ENCODE measurements at places on chromosomes 2 and 18. TPM values are rescaled to one million over a fixed set of nuclear protein-coding genes. Genes with fewer than 3 reads are reported as not detected.

The CAD gene
- 42.7 TPM for total RNA-seq

The AKAIN1 gene
- not detected for total RNA-seq

The SLC38A11 gene
- total RNA-seq, result not detected

The BMP10 gene
- not detected for total RNA-seq

The ZBTB7C gene
- 0.17 TPM for total RNA-seq

The CAVIN2 gene
- 388 TPM for total RNA-seq

GRCh38 chr2:126885751-126886210 is 12.9 kb upstream of the TEX51 start:
- DNase-seq, result peak; percentile 34

DNA sequence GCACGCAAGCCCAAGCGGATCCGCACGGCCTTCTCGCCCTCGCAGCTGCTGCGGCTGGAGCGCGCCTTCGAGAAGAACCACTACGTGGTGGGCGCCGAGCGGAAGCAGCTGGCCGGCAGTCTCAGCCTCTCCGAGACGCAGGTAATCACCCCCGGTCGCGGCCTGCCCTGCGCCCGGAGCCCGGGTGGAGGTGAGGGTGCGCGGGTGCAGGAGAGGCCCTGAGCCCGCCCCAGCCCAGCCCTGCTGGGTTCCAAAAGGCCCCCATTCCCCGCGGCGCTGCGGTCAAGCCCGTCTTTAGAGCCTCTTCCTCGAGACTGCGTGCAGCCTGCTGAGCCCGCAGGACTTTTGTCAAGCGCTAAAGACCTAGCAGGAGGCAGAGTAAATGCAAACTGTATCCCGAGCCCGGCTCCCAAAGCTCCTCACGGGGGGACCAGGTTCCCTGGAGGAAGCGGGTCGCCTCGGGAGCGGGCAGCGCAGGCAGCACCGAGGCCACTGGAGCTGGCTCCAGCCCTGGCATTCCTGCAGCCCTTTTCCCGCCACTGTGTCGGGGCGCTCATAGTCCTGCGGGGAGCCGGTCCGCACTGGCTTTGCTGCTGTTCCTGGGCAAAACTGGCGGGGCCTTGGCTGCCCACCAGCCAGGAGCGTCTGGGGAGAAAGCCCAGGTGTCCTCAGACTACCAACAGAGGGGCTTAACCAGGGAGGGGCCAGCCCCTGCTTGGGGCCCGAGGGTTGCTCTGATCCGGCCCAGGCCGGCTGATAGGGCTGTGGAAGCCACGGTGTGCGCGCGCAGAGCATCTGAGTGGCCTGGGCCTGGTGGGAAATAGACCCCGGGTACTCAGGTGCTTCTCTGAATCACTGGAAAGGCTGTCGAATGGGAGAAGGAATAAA is 7.3 kb downstream of the EMX1 start:
- DNase-seq, result no peak

DNA sequence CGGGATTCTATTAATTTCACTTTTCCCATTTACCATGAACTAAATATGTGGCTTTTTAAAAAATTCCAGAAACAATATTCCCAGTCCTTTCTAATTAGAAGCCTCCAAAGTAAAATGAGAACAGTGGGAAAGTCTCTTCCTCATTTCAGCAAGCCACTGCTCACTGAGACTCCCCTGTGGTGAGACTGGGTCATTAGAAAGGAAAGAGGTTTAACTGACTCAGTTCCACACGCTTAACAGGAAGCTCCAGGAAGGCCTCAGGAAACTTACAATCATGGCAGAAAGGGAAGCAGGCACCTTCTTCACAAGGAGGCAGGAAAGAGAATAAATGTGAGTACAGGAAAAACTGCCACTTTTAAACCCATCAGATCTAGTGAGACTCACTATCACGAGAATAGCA is 258.9 kb upstream of the CHAC2 start:
- peak; percentile 10 for DNase-seq

DNA sequence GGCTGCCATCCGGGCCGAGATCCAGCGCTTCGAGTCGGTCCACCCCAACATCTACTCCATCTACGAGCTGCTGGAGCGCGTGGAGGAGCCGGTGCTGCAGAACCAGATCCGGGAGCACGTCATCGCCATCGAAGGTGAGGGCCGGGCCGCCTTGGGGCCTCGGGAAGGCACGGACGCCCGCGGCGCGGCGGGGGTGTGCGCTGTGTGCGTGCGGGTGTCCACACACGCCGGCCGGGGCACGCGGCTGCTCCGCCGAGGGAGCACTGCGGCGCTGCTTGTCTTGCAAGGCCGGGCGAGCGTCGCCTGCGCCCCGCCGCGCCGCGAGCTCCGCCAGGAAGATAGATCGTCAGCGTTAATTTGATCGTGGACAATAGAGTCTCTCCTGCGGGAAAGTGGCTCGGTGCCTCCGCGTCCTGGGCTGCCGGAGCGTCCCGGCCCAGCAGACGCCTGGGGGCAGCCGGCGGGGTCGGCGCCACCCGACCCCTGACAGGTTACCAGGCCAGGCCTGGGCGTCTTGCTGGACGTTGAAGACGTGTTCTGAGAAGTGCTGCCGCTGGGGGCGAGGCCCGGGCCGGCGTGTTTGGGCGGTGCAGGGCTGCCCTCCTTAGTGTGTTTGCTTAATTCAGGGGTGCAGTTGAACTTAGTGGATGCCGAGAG is 1.0 kb downstream of the AGAP1 start:
- DNase-seq, result no peak

DNA sequence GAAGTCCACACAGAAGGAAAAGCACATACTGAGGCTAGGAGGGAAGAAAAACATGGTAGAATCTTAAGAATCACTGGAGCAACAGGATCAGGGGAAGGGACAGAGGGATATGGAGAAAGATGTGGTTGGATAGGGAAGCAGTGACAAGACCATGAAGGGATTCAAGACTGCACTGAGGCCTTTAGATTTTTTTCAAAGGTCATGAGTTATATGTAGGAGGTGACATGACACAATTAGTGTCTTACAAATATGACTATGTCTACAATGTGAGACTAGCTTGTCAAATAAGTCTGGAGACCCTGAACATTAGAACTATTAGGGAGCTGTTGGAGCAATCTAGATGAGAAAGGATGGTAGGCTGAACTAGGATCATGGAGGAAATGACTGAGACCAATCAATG is 1130.3 kb upstream of the ZEB2 start:
- no peak for DNase-seq

- no peak for DNase-seq
Measured at GRCh38 chr2:151498178-151498577, 88.5 kb downstream of the RIF1 start.

DNA sequence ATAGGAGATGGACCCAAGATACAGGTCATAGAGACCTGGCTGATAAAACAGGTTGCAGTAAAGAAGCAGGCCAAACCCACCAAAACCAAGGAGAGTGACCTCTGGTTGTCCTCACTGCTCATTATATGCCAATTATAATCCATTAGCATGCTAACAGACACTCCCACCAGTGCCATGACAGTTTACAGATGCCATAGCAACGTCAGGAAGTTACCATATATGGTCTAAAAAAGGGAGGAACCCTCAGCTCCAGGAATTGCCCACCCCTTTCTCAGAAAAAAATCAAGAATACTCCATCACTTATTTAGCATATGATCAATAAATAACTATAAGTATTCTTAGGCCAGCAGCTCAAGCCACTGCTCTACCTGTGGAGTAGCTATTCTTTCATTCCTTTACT is 574.7 kb upstream of the ID2 start:
- no peak for DNase-seq

DNA sequence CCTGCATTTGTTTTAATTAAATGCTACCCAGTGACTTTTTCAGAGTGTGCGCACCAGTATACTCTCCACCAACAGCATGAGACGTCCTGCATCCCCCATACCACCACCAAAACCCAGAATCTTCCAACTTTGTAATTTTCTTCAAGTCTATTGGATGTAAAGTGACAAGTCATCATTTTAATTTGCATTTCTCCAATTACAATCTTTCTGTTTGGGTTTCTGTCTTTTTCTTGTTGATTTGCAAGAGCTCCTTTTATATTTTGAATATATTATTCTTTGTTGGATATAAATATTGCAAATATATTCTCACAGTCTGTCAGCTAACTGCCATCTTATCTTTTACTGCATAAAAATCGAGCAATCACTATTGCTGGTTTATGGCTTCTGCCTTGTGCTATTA is 96.6 kb downstream of the FAM168B start:
- DNase-seq, result no peak

GRCh38 chr2:180707884-180708205 is 272.6 kb upstream of the UBE2E3 start:
- DNase-seq, result peak; percentile 94

DNA sequence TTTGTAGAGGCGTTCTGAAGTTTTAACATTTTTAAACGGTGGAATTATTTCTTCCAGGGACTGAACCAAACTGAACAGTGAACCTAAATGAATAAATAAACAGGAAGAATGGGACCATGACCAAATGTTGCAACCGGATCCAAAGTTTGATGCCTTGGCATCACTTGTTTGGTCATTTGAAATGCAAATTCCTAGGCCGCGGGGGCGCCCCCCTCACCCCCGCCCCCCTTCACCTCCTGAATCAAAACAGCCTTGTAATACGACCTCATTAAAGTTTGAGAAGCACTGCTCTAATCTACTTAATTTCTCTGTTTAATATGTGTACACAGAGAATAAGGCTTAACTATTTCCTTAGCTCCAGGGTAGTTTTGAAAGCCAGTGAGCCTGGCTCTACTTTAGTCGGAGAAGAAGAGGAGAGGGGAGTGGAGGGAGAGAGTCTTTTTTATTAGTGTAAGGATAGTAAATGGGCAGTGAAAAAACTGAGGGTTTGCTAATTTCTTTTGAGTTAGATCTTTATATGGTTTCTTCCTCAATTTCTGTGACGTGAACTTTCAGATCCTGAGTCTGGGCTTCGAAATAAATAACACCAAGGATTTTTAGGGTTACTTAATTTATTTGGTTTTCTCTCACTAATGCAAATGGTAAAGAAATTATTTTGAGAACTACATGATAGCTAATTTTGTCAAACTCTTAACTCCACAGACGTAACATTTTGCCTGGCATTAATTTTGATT is 5.7 kb downstream of the C2orf80 start:
- no peak for DNase-seq

- no peak for DNase-seq
Measured at GRCh38 chr2:76667821-76668271, 854.3 kb downstream of the LRRTM4 start.

Measured in LHCN-M2 (cell line).